NCI-H510A treated with DMSO at 0.1 percent for 48 hours (cell line): ENCODE measurements at places on chromosomes 13 and 19.

GRCh38 chr13:98975822-98976261, 2.0 kb downstream of the DOCK9 start:
- peak; percentile 28 for DNase-seq

DNA sequence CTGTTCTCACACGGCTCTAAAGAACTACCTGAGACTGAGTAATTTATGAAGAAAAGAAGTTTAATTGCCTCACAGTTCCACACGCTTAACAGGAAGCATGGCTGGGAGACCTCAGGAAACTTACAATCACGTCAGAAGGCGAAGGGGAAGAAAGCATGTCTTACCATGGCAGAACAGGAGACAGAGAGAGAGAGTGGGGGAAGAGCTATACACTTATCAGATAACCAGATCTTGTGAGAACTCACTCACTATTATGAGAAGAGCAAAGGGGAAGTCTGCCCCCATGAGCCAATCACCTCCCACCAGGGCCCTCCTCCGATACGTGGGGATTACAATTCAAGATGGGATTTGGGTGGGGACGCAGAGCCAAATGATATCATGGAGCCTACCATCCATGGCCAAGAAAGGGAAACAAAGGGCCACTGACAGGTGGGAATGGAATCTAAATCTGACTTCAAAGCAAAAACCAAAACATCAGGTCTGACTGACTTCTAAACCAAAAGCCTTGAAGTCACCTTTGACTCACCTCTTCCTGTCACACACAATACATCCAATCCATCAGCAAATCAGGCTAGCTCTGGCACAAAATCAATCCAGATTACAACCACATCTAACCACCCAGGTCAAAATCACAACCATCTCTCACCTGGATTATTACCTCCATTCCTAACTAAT, 189.7 kb downstream of the ENOX1 start:
- no peak for DNase-seq

GRCh38 chr19:29687244-29687896, 22.1 kb downstream of the PLEKHF1 start:
- DNase-seq = no peak

GRCh38 chr13:107421028-107421427, 794.3 kb downstream of the LIG4 start:
- DNase-seq = no peak

GRCh38 chr19:44740351-44740824, 8.1 kb upstream of the BCL3 start:
- DNase-seq = no peak

DNA sequence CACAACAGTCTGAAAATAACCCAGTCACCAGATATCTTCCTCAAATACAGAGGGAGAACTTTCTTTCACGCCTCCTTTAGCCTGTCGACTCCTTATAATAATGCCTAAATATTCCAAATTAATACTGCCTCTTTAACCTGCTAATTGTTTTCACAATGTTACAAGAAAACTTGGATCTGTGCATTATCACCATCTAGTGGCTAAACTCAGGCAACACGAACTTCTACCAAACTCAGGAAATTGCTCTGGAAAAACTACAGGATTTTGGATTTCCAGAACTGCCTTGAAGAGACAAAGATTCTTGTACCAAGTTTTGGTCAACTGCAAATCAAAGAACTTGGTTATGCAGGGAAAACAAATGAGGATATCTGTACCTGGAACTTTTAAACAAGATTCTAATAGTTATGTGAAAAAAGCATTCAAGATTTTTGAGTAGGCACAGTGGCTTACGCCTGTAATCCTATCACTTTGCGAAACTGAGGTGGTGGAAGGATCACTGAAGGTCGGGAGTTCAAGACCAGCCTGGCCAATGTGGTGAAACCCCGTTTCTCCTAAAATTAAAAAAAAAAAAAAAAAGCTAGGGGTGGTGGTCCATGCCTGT, 10.8 kb downstream of the CLN5 start:
- no peak for DNase-seq

- DNase-seq = no peak
Measured at GRCh38 chr19:18439025-18439909, 1.3 kb upstream of the ISYNA1 start.

- no peak for DNase-seq
Measured at GRCh38 chr19:610801-611480, 21.3 kb downstream of the HCN2 start.

GRCh38 chr13:107937848-107938247, 277.5 kb downstream of the LIG4 start:
- no peak for DNase-seq

DNA sequence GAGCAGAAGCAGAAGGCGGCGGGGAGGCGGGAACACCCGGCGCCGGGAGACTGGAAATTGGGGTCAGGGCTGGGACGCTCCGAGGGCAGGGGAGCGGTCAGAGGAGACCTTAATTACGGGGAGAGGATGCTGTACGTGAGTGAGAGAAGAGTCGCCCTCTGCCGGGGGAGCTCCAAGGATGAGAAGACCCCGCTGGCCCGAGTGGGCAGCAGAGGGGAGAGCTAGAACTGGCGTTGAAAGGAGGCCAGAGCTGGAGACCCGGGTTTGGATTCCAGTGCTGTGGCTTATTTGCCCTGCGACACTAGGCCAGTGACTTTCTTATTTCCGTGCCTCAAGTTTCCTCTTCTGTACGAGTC, 536 bp downstream of the FAM32A start:
- DNase-seq = peak; percentile 18

DNA sequence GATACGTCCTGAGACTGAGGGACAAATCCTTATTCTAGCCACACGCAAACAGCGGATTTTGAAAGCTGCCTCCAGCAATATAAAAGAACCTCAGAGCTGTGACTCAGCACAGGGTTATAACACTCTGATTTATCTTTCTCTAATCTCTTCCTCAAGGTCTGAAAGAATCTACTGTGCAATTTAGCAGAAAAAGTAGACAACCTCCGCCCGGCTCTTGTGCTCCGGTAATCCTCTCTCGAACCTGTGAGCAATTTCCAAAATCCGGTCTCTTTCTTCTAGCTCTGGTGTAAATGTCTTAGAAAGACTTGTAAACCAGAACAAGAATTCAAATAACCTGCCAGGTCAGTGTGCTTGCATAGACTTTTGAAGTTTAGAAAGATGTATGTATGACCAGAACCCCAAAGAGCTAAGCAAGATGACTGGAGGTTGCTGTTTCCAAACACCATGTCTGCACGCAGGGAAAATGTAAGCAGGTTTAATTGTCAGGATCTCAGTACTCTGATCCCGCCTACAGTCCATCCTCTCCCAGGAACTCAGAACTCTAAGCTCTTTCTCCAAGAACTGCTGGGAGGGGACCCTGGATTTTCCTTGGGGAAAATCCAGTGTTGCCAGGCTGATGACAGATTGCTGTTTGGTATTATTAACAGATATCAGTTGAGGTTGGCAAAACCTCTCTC, 338.1 kb downstream of the RFC3 start:
- DNase-seq = no peak

DNA sequence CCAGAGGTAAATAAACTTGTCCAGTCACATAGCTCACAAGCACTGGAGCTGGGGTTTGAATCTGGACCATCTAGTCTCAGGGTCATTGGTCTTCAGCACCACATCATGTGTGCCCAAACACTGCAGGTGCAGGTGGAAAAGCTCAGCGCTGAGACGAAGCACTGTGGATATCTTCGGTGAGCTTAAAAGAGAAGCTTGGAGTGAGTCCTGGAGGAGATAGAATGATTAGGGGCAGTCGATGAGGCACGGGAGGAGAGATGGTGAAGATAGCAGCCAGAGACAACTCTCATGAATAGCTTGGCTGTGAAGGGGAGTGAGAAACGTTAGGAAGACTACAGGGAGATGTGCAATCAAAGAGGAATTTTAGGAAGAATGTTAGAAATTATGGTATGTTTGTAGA, 389.3 kb downstream of the FGF9 start:
- DNase-seq = no peak

DNA sequence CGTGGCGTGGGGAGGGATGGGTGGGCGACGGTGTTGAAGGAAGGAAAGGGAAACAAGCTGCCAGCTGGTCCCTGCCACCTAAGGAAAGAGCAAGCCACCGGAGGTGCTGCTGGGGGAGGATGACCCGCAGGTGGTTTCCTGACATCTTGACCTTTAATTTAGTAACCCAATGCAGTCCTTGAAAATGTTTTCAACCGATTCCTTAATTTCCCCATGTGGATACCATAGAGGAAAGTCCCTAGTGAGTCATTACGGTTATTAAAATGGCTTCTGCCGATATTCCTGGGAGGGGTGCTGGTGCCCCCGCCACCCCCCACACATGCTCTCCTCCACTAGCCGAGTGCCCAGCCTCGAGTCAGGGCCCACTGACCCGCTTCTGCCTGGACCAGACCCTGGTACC, 6.3 kb upstream of the ANKRD10 start:
- no peak for DNase-seq
